NCI-H1436 (cell line): ENCODE measurements at places on chromosomes 5 and 9.

GRCh38 chr9:128056086-128056485 lies 11.0 kb downstream of the NAIF1 start:
- DNase-seq: no peak

DNA sequence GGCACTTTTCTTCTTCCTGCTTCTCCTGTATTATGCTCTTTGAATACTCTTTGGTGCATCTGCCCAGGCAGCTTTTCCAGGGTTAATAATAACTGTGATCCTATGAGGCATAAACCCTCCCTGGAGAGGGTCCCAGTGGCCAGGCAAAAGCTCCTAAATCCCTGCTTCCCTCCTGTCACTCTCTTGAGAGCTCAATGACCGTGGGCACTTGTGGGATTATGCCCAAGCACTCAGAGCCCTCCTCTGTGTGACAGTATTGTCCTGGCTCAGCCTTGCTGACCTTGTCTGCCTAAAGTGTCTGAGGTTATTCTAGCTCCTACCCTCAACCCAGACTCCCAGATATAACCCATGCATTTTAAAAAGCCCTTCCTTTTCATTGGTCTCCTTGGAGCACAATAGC lies 51.9 kb downstream of the GALNT10 start:
- DNase-seq: no peak

DNA sequence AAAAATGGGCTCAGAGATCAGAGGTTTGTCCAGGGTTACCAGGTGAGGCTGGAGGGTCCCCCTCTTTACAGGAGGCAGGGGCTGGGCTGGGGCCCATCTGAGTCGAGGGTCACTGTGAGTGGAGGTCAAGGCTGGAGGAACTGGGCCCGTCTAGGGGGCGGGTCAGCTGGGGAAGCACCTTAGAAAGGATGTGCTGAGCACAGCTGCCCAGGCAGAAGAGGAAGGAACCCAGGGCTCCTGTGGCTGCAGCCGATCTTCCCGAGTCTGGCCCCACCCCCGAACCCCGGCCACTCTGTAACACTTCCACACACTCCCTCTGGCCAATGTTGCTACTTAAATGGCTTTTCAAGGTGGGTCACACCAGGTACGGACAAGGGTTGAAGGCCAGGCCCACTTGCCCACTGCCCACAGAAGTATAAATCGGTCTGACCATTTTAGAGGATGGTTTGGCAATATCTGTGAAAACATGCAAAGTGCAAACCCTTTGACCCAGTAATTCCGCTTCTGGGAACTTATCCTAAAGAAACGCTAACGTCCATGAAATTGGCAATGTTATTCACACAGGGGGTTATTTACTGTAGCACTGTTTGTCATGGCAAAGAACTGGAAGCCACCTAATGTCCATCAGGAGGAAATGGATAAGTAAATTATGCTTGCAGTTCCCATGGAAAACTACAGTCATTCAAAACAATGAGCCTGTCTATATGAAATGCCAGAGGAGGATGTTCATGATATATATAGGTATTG lies 30.5 kb upstream of the EEIG1 start:
- no peak for DNase-seq

DNA sequence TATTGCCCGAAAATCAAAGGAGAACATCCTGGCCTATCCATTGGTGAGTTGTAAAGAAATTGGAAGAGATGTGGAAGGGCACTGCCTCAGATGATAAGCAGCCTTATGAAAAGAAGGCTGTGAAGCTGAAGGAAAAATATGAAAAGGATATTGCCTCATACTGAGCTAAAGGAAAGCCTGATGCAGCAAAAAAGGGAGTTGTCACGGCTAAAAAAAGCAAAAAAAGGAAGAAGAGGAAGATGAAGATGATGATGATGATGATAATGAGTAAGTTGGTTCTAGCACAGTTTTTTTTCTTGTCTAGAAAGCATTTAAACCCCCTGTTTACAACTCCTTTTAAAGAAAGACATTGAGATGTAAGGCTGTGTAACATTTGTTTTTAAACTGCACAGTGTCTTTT lies 59.8 kb upstream of the ZBED3 start:
- no peak for DNase-seq

GRCh38 chr5:107213025-107213424 lies 457.7 kb downstream of the EFNA5 start:
- DNase-seq: no peak

DNA sequence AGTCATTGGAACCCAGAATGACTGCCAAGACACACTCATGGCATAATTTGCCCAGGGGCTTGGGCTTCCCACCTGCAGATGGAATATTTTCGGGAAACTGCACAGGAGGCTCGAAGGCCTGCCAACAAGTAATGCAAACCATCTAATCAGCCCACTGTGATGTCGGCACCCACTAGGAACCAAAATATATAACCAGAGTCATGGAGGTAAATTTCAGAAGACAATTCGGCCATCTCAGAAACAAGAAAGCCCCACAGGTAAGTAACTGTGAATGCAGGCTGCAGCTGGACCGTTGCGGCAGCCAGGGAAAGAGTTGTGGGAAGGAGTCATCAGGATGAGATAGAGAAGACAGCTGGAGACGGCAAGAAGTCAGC lies 264.4 kb downstream of the SYK start:
- DNase-seq: no peak

GRCh38 chr5:38660194-38660668 lies 103.8 kb upstream of the LIFR start:
- peak; percentile 96 for DNase-seq

GRCh38 chr5:177124486-177124991 lies 9.0 kb upstream of the NSD1 start:
- no peak for DNase-seq

DNA sequence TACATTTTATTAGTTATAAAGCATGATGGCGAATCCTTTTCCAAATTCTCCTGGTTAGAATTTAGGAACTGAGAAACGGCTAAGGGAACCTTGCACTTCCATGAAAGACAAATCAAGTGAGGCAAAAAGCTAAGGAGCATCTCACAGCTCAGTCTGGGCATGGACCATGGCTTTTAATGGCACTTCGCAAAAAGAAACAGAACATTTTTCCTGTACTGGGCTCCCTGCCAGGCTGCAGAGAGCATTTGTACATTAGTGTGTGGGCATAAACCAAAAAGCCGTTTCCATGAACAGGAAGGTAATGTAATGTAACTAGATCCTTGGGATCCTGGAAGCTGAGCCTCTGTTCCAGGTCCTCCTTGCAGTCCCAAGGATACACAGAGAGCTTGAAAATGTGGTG lies 354.2 kb downstream of the MRPS30 start:
- no peak for DNase-seq

DNA sequence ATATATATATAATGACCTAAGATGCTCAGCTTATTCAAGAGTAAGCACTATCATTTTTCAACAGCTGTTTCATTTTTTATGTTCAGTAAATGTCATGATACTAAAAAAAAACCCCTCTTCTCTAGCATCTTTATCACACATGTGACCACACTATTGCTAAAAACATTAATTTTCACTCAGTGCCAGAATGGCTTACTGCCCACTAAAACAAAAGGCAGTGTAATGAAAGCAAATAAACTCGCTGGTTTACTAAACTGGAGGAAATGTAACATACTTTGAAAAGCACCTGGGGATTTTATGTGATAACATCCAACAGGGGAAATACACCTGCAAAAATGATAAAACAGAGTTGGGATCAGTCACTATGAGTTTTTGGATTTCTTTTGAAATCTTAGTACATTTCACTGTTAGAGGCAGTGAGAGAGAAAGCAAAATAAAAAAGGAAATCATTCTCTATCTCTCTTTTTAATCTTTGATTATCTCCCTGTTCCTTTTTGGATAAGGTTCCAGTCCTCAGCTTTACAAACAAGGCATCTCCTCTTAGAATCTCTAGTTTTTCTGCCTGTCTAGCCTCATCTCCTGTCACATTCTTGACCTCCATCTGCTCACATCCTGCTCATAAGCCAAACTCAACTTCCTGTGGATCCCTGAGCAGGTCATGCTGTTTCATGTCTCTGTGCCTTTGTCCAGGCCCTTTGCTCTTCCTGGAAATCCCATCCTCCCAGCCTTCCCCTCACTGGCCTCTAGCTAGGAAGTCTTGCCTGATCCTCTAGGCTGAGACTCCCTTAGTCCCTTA lies 338.0 kb downstream of the MAN2A1 start:
- DNase-seq: no peak

- DNase-seq: no peak
These were observed 42.0 kb upstream of the ENTREP1 start for GRCh38 chr9:69283003-69283402.

- DNase-seq: no peak
These were observed 58.0 kb downstream of the DAP start for GRCh38 chr5:10702911-10703491.

DNA sequence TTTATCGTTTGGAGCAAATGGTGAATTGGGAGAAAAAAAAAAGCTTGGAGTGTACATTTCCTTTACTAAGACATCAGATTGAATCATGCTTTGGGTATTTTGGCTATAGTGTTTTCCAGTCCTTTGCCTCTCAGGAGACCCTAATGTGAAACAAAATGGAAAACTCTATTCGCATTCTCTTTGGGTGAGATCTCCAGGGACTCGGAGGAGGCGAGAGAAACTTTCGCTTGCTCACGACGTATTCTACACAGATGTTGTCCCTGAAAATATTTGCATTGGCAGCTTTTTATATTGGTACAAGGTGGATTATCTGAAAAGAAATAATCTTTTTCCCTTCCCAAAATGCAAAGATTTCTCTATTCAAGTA lies 1240.1 kb upstream of the WWC1 start:
- no peak for DNase-seq

DNA sequence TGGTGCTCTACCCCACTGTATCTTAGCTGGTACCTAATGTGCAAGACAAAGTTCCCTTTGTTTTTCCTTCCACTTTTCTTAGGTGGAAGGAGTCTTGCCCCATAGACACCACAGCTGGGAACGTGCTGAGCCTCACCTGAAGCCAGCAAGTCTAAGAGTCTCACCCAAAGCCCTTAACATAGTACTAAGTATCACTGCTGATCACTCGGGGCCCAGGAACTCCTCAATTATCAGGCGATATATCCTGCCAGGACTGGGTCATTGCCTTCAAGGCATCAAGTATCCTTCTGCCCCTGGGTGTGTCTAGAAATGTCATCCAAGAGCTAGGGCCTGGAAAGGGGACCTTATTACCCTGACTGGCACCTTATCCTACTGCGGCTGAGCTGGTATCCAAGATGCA lies 123.9 kb downstream of the PTPRD start:
- DNase-seq: no peak

DNA sequence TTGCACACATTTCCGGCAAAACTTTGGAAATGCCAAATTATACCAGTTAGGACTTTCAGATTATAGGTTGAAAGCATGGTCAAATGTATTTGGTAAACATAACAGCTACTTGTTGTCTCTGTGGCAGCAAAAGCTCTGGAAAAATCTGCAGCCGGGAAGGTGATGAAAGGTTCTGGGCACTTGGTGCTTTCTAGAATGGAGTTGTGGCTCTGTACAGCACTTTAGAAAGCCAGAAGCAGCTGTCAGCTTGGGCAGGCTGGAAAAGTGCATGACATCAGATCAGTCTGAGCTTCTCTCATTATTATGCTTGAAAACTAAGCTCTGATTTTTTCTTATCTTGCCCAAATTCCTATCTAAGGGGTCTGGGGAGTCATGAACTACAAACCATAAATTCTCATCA lies 118.6 kb upstream of the MAST4 start:
- no peak for DNase-seq
